ENCODE measurements at places on chromosomes 11 and 22. TPM values are rescaled to one million over a fixed set of nuclear protein-coding genes. Genes with fewer than 3 reads are reported as not detected.

CTSD gene
- 97.4 TPM for total RNA-seq

CCDC89 gene
- 0.66 TPM for total RNA-seq

DNA sequence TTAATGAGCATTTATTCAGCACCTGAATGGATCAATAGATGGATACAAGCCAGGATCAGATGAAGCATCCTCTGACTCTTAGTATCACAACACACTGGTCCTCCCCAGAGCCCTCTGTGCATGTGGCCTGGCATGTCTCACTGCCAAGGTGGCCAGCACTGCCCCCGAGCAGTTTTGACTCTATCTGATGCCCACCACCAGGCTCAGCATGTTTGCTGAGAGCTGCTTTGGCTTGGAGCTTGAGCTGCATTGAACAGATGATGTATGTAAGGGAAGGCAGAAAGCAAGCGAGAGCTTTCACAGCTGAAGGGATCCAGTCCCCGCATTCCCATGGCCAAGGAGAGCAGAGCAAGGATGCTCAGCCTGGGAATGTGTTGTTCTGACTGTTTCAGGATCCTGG, 320.3 kb downstream of the BUD13 start:
- DNase-seq = no peak

ZNRF3 gene
- 1.3 TPM for total RNA-seq

PGR gene
- total RNA-seq = 0.05 TPM

KCNJ11 gene
- total RNA-seq = 0.42 TPM

C11orf16 gene
- 2.9 TPM for total RNA-seq

- DNase-seq = no peak
Observed at GRCh38 chr11:92224054-92224406, 588 bp upstream of the FAT3 start.

RAB39A gene
- 3.5 TPM for total RNA-seq

DNA sequence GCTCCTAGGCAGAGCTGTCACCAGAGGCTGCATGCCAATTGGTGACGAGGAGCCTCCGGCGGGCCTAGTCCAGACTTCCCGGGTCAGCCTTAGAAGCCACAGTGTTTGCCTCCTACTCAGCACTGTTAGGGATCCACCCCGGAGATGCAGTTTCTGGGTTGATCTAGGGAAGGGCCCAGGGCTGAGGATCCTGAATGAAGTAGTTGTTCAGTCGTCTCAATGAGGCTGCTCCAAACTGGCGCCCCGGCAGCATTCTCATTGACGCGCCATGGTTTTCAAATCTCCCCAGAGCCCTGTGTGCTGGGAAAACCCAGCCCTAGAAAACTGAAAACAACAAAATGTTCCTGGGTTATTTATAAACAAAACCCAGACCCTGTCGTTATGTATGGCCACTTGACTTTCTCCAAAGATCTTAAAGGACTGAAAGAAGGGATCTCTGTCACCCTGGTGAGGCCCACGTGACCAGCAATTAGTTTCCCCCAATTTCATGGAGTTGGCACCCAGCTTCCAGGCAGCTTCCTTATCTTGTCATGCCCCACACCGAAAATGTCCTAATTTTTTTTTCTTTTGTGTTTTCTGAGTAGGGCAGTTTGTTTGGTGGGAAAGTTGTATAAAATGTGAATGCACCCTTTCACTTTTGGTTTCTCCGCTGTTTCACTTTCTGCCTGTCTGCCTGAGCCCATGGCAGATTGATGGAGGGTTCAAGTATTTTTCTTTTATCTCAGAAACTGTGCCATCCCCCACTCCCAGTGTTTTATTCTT, 2.0 kb upstream of the EHD1 start:
- DNase-seq = no peak

DNA sequence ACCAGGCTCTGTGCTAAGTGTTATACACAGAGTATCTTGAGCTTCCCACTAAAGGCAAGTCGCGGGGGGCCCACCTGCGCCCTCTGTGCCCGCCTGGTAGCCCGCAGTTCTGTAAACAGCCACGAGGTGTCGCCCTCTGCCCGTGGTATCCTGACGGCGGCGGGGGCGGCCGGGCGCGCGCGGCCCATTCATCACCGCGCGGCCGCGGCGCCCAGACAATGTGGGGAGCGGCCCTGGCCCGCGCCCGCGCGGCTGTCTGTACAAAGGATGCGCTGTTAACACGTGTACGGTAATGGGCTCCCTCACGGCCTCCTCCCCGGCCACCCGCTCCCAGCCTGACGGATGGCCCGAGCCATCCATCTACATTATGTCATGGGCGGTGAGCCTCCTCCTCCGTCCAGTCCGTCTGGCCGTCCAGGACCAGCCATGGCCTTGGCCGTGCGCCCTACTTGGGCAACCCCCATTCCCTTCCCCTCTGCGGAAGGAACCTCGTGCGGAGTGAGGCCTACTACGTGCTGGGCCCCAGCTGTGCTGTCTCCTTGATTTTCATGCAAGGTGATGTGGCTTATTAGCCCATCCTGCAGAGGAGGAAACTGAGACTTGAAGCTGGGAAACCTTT, 99.4 kb downstream of the MIAT start:
- peak; percentile 49 for DNase-seq

- DNase-seq = no peak
Observed at GRCh38 chr22:21108379-21109115, 62.8 kb downstream of the LRRC74B start.

DNA sequence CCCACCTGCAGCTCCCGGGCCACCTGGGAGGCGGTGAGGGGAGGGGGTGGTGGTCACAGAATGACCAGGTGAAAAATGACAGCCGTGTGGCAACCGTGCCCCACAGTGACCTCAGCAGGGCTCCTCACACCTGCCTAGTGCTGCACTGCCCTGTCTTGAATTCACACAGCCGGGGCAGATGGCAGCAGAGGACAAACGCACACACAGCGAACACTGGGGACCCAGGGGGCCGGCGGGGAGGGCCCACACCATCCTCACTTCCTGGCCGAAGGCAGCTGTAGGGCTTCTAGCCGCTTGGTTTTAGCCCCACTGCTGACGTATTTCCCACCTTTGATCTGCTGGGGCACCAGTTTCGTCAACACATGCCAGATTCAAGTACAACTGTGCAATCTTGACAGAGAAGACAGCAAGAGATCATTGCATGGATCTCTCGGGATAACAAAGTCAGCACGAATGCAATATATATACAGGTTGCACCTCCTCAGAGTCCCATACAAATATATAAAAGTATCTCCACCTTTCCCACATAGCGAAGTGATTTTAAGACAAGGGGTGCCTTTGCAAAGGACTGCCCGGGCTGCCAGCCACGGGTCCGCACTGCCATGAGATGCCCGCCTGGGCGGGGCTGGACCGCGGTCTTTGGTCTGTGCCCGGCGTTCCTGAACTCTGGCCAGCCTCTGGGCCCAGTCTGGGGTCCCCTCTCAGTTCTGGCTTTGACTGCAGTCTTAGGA, 26.9 kb downstream of the TRMU start:
- no peak for DNase-seq

- no peak for DNase-seq
Observed at GRCh38 chr11:116613206-116613875, 159.4 kb downstream of the BUD13 start.

DNA sequence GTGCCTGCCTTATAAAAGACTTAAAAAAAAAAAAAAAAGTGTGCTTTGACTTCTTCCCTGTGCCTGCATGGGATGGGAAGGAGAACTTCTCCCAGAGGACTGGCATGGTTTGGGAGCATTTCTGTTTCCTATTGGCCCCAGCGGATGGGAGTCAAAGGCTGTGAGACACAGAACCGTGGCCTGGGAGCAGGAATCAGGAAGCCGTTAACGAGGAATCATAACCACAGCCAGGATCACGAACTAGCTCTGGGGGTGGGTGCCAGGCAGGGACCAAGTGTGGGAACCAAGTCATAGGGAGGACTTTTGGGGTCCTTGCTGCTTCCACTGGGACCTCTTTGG, 526 bp downstream of the C1QTNF6 start:
- DNase-seq = no peak

DNA sequence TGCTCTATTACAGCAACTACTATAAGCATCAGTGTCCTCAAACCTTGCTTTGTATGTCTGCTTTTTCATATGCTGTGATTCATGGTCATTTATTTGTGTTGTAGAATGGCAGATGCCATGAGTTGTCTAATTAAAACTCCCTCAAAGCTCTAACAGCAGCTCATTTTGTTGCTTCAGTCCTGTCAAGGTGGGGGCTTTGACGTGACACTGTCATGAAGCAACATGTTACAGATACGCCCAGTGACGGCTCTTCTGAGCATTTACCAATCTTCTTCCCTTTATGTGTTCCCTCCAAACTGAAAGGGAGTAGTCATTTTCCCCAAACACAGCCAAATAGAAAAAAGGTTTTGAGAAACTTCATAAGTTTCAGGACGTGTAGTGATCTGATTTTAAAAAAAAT, 106.7 kb downstream of the DBX1 start:
- no peak for DNase-seq

GAL3ST3 gene
- 0.42 TPM for total RNA-seq

CHKB gene
- 65.6 TPM for total RNA-seq

LINC01488 gene
- total RNA-seq = not detected

DNA sequence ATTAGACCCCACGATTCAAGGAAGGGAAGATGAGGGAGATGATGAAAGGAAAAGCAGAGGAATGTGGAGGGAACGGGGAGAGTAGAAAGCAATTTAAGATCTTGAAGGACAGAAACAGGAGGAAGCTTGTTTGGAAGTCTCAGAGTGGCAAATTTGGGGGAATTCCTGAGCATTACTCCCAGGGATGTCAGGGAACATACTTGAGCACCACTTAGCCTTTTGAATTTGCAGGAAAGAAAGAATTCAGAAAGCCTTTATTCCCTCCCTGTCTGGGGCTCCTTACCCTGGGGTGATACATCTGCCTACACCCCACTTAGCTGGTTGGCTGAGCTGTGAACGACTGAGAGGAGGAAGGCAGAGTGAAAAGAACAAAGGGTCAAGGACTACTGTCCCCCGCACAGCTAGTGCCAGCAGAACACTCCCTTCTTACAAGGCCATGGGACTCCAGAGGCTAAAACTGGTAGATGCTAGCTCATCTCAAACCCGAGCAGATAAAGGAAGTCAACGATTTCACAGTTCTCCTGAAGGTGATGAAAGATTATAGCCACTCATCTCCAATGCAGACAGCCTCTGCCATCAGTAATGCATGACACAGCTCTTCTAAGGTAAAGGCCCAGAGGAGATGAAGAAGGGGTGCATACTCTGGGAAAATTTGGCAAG, 84.0 kb upstream of the AKIP1 start:
- no peak for DNase-seq

- no peak for DNase-seq
Observed at GRCh38 chr11:83033972-83034672, 37.6 kb downstream of the RAB30 start.

DNA sequence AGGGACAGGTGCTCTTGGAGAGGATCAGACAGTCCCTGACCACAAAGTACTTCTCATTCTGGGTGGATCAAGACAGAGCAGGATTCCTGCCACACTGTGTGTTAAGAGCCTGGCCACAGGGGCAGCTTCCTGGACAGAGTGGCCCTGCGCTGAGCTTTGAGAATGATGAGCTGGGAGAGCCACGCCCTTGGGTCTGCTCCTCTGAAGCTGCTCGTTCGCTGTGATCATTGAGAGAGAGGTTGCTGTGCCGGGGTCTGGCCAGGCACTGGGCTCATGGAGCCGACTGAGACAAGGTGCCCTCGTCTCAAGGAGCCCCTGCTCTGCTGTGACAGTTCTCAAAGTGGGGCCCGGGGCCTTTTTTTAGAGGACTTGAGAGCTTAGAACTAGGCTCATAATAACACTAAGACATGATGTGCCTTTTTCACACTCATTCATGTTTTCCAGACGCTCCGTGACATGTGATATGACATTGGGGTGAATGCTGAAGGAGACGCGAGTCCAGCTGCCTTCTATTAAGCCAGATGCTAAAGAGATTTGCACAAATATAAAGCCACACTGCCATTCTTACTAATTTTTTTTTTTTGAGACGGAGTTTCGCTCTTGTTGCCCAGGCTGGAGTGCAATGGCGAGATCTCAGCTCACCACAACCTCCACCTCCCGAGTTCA, 1.6 kb upstream of the MFRP start:
- no peak for DNase-seq

- no peak for DNase-seq
Observed at GRCh38 chr22:29255064-29255621, 12.6 kb downstream of the RHBDD3 start.

DNA sequence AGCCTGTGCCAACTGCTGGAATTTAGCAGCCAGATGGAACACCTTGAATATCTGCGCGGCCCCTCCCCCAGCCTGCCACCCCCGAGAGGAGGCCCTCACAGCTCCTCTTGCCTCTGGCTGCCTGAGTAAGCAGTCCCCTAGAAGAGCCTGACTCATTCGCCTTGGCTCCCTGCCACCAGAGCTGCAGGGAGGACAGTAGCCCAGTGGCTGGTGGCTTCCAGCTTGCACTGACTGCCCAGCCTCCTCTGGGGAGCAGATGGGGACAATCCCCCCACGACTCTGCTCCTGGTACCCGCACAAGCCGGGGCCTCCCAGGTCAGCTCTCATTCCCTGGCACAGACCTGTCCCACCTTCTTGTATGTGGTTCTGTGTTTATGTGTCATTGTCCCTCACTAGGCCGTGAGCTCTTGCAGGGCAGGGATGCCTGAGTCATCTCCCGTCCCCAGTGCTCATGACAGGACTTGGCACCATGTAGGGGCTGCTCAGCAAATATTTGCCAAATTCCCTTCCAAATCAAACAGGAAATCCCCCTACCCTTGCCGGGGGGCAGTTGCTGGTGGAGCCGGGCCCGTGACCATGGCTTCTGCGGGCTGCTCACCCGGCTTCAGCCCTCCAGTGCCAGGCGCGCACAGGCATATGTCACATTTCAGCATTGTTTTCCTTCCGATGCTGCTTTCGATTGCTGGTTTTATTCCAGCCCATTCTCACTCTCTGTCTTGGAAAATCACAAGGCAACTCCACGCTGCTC, 43.6 kb downstream of the CACNG2 start:
- no peak for DNase-seq

DNA sequence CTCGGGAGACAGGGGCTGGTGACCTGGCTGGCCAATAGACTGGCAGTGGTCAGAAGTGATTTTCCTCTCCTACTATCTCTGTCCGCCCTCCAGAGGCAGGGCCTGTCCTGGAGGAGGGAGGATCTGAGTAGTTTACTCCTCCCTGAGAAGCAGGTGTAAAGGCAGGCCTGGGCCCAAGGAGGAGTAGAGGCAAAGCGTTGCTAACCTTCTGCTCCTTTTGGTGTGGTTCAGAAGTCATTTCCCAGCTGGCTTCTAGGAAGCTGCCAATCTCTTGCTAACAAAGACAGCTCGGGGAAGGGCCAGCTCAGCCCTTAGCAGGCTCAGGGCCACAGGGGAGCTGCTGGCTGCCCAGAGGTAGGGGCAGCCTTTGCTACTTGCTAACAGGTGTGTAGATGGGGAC, 151.1 kb upstream of the NECTIN1 start:
- no peak for DNase-seq

VPREB1 gene
- total RNA-seq = 2.5 TPM

DNA sequence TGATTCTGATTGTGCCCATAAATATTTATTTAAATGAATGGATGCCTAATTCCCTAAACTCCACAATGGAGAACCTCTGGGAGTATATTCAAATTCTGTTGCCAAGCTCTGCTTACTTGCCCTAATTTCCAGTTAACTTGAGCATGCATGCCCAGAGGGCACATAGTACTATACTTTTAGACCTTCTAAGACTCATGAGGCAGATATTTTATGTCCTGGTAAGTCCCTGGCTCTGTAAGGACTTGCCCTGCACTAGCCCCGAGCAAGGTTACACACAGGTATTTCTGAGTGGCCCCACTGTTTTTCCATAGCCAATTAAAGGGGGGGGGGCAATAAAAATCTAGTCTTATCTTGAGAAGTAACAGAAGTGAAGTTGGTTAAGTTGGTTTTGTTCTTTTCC, 21.1 kb upstream of the CAPRIN1 start:
- DNase-seq = no peak

LDHAL6A gene
- total RNA-seq = not detected

GRCh38 chr11:128552783-128553661, 34.3 kb downstream of the ETS1 start:
- no peak for DNase-seq

GRCh38 chr22:46117206-46118199, 32.8 kb upstream of the PPARA start:
- no peak for DNase-seq

FOLR1 gene
- 0.47 TPM for total RNA-seq

Data from thymus (tissue), 14 donors.